ENCODE measurements at places on chromosomes 5 and 9. TPM values are rescaled to one million over a fixed set of nuclear protein-coding genes. Genes with fewer than 3 reads are reported as not detected.

The TAF1L gene
- not detected for polyA plus RNA-seq

The SLC6A18 gene
- not detected for polyA plus RNA-seq

The FREM1 gene
- 13.1 TPM for polyA plus RNA-seq

The F2RL1 gene
- polyA plus RNA-seq = not detected

The CTNND2 gene
- polyA plus RNA-seq = 12.7 TPM

The ENHO gene
- polyA plus RNA-seq = 8.7 TPM

The IFNB1 gene
- polyA plus RNA-seq = not detected

The C9 gene
- not detected for polyA plus RNA-seq

The SH3RF2 gene
- polyA plus RNA-seq = 38.3 TPM

The SLC6A3 gene
- not detected for polyA plus RNA-seq

The OR13C9 gene
- 0.57 TPM for polyA plus RNA-seq

GRCh38 chr9:545480-545879, 296.0 kb upstream of the DMRT1 start:
- DNase-seq = peak; percentile 90

DNA sequence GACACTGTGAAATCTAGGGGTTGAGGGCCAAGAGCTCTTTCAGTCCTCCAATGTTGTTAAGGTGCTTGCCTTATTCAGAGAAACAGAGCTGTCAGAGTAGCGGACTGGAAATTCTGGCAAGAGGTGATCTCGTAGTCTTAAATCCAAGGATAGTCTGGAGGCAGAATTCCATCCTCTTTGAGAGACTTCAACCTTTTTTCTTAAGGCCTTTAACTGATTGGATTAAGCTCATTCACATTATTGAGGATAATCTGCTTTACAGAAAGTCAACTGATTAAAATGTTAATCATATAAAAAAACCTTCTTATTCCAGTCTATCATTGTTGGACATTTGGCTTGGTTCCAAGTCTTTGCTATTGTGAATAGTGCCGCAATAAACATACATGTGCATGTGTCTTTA, 243.1 kb upstream of the COX7C start:
- DNase-seq = no peak

DNA sequence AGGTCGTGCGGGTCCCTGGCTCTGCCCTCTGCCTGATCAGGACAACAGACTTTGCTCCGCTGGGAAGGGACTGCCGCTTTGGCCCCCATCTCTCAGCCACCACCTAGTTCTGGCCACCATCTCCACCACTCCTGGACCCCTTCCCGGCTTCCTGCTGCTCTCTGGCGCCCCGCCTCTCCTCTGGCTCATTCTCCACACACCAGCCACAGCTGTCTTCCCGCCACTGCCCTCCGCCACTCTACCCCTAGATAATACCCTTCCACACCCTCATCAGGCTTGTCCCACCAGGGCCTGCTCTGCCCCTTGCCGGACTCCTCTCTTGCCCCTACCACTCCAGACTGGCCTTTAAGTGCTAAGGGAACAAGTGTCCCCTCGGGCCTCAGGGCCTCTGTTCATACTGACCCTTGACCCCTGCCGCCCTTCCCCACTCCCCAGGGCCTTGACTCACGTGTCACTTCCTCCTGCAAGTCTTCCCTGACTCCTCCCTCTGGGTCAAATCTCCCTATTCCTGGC, 3.0 kb upstream of the CDX1 start:
- no peak for DNase-seq

- no peak for DNase-seq
Measured at GRCh38 chr9:37424686-37425297, 2.3 kb downstream of the GRHPR start.

DNA sequence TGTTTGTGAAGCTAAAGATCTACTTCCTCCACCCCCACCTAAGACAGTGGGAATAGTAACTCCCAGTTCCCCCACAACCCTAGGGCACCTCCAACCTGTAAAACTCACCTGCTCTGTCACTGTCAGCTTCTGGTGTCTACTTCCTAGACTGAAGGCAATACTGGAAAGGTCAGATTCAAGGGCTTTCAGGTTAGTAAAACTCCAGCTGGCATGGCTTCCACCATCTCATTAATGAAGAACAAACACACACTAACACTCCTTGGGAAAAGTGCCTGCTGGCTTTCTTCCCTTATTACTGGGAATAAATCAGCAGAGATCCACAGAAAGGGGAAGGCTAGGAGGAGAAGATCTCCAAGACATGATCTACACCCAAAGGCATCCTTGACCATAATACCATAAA, 109.9 kb downstream of the TMEM174 start:
- DNase-seq = no peak

- no peak for DNase-seq
Measured at GRCh38 chr5:64437496-64437895, 68.3 kb upstream of the RGS7BP start.

- peak; percentile 93 for DNase-seq
Measured at GRCh38 chr9:72365525-72366256, 683 bp upstream of the ZFAND5 start.

GRCh38 chr9:117720066-117720465, 15.9 kb downstream of the TLR4 start:
- DNase-seq = no peak

GRCh38 chr5:114192108-114192507, 169.8 kb upstream of the KCNN2 start:
- no peak for DNase-seq

DNA sequence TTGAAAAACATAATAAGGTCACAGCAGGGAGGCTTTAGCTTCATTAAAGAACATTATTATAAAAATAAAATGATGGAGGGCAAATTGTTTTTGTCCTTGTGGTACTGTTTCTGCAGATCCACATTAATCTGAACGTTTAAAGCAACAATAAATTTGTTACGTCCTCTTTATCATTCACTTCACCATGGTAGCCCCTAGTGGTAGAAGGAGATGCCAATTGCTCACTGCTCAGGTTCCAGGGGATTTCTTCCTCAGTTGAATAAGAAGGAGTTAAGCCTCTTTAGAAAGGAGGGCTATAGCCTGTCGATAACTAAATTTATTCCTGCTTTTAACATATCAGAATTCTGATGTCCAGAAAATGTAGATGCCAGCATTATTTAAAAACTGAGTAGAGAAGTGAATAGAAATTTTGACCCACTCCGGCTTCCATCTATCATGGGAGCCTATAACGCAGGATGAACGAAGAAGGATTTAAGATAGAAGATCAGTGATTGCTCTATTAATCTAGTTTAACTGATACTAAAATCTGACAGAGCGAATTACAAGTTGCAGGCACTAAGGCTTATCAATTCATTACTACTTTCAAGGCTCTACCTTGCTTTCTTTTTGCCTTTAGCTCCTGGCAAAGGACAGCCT, 692.3 kb downstream of the PTPRD start:
- no peak for DNase-seq

DNA sequence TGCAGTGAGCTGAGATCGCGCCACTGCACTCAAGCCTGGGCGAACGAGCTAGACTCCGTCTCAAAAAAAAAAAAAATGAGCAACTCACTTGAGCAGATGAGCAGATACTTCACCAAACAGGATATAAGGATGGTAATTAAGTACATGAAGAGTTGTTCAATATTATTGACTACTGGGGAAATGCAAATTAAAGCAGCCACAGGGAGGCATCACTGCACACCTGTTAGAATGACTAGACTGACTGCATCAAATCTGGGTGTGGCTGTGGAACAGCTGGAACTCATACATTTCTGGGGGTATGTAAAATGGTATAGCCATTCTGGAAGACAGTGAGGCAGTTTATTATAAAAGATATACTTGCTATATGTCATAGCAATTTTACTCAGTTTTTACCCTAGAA, 93.0 kb downstream of the WNK2 start:
- no peak for DNase-seq

DNA sequence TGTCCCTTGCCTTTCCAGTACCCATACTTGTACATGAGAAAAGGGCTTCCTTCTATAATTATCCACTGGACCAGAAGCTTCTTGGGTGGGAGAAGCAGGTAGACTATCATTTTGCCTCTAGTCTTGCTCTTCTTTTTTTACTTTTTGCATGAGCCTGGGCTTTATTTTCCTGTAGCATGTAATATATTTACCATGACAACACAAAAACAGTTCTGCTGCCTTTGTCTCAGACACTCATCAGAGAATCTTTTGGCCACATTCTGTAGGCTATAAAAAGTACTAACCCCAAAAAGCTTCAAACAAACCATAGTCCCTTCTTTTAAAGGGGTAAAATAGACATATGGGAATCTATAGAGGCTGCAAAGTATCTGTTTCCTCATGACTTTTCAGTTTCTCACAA, 339.2 kb upstream of the PIK3R1 start:
- no peak for DNase-seq

DNA sequence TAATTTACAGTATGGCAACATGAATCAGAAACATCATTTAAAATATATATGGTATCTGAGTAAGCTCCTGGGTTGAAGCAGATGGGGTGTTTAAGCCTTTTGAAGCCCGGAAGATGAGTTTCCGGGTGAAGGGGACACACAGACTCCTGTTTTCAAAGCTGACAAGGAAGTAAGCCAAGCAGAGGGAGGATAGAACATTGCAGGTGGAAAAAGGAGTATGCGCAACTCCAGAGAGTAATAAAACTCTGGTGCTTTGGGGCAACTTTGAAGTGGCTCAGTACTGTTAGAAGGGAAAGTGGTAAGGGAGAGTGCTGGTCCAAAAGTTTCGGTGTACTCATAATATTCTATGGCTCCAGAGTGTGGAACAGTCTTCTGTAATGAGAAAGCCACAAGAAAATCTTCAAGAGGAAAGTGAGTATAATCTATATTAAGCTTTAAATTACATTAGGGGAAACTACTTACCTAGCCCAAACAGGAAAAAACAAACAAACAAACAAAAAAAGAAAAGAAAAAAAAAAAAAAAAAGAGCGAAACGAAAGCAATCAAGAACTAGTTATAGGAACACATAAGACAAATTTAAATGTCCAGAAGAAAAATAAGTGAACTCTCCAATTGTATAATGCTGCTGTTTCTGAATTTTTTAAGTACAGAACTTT, 2.3 kb upstream of the ST8SIA4 start:
- no peak for DNase-seq

DNA sequence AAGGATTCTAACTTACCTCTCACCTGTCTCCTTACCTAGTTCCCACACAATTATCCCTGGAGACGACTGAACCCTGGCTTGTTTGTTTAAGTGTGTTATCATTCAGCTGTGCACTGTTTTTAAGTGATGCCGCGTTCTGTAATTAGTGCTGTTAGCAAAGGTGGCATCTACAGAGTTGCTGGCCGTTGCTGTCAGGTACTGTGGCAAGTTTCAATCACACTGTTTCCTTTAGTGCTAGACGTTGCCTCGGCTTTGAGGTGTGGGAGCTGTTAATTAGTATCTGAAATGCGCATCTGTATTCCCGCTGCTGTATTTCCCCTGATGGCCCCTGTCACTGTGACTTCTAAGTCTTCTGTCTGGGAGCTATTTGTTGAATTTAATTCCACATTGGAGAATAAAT, 193.8 kb upstream of the GAS1 start:
- no peak for DNase-seq
